ENCODE measurements at places on chromosomes 7 and 10. TPM values are rescaled to one million over a fixed set of nuclear protein-coding genes. Genes with fewer than 3 reads are reported as not detected.

Gene TUBB8
- total RNA-seq: not detected

DNA sequence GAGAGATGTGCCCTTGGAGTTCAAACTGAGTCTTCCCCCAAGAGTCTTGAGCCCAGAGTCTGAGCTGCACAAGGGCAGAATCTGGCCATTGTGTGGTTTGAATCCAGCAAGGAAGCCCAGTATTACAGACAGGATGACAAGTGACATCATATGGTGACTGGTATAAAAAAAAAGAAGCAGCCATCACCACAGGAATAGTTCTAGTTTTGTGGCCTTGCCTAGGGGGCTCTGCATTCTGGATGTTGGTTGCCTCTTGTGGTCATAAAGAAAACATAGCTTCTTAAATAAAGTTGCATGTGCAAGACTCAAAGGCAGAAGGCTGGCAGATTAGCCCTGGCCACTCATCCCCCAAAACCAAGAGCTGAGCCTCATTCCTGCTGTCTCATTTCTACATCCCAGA is 16.8 kb upstream of the LRRC72 start:
- no peak for DNase-seq

DNA sequence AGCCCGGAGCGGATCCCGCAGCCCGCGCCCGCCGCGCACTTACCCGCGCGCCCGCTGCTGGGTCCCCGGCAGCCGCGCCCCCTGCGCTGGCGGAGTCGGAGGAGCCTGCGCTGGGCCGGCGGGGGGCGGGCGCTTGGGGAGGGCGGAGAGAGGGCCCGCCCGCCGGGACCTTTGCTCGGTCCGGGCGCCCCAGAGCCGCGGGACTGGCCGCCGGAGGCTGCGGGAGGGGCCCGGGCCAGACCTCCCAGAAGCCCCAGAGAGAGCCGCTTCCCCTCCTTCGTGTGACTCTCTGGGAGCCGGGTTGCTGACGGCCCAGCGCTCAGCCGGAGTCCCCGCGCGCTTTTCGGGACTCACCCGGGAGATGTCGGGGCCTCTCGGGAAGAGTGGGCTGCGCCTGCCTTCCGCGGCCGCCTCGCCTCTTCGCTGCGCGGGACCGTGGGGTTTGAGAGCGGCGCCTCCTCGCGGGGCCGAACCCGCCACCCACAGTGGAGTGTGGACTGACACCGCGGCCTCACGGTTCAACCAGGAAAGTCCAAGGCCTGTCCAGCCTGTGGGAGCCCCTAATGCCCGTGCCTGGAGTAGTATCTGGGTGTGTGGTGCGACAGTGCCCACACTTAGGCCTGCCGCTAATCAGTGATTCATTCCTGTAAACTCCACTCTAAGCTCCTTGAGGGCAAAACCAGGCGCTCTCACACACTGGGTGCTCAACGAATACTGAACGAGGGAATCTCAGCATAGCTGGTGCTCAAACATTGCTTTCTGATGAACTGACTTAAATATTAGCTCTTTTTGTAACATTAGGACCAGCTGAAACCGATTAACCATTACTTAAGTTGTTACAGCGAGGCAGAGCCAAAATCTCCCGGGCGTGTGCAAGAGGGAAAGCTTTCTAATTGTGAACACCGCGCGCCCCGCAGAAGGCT is at the start of gene GSDME:
Gene GSDME (minus strand): TSS at position 112 of the 923 bp plus-strand sequence. CDS start 7,690 bp downstream, outside the sequence.
- peak; percentile 87 for DNase-seq

DNA sequence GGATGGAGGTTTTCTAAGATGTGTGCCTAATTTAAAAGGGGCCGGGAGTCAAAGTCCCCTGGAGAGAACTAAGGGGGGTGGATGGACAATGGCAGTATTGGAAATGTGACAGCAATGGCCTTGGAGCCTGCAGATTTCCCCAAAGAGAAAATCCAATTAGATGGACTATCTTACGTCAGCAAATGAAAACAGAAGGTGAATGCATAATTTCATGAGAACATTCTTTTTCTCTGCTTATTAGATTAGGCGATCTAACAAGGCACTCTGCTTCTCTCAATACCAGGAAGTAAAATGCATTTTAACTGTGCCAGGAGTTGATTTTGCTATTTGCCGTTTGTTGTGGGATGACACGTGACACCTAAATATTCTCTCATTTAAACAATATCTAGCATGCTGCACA is 226.6 kb downstream of the ADAM12 start:
- no peak for DNase-seq

- no peak for DNase-seq
These were observed 96.2 kb downstream of the C10orf105 start for GRCh38 chr10:71623098-71623985.
